ENCODE measurements at places on chromosomes 12 and 14.

- DNase-seq = no peak
These were observed 29.1 kb downstream of the LRRK2 start for GRCh38 chr12:40253936-40254335.

GRCh38 chr12:80791863-80792262 is 75.2 kb downstream of the MYF5 start:
- DNase-seq = no peak

- DNase-seq = no peak
These were observed 16.2 kb downstream of the SUPT16H start for GRCh38 chr14:21367582-21368144.

DNA sequence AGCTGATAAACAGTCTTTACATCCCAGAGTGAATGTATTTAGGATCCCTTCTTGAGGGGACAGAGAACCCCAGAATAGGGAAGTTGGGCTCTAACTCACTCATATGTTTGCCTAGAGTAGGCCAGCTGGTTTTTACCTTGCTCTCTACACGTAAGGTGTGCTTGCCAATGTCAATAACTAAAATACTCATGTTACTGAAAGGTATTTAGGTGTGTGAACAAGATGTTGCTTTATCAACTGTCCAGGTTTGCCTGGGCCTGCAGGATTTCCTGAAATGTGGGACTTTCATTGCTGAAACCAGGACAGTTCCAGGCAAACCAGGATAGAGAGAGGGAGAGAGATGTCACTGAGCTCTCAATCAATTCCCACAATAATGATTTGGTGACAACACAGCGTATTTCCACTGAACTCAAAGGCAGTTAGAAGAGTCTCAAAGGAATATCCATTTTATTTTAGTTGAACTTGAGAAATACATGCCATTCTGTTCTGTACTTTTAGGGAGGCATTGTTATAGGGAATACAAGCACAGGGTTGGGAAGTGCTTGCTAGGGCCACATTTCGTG is 171.7 kb downstream of the NRXN3 start:
- DNase-seq = no peak

DNA sequence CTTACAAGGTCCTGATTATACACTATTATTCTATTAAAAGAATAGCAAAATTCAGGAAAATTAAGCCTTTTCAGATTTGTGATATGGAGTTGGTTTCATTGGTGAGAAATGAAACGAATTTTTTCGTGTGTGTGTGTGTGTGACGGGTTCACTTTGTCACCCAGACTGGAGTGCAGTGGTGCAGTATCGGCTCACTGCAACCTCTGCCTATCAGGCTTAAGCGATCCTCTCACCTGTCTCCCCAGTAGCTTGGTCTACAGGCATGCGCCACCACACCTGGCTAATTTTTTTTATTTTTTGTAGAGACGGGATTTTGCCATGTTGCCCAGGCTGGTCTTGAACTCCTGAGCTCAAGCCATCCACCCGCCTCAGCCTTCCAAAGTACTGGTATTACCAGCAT is 9.7 kb downstream of the PCBP2 start:
- no peak for DNase-seq

- DNase-seq = no peak
These were observed 7.2 kb downstream of the PDE3A start for GRCh38 chr12:20375560-20375959.

- DNase-seq = no peak
These were observed 4.4 kb downstream of the REM2 start for GRCh38 chr14:22887260-22887989.

GRCh38 chr14:38233218-38233617 is 22.7 kb downstream of the CLEC14A start:
- DNase-seq = no peak

GRCh38 chr12:107568718-107569117 is 116.9 kb upstream of the PWP1 start:
- DNase-seq = no peak

DNA sequence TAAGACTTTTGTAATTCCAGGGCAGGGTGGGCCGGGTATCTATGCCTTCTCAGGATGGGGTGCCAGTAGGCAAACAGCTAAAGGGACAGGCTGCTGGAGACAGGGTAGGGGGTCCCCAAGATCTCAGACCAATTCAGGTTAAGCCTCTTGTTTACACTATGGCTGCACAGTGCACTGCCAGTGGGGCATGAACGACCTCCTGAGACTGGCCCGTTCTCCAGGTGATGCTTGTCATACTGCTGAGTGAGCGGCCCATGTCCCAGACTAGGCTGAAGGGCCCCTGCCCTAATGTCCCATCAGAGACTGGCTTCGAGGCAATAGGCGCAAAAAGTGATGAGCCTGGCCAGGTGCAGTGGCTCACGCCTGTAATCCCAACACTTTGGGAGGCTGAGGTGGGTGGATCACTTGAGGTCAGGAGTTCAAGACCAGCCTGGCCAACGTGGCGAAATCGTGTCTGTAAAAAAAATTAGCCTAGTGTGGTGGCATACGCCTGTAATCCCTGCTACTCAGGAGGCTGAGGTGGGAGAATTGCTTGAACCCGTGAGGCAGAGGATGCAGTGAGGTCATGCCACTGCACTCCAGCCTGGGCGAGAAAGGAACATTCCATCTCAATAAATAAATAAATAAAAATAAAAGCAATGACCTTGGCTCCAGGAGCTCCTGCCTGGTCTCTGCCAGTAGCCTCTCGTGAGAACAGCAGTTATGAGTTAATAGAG is 12.6 kb downstream of the SLC25A29 start:
- no peak for DNase-seq

- no peak for DNase-seq
These were observed 14.7 kb upstream of the MFAP5 start for GRCh38 chr12:8677362-8677761.

- no peak for DNase-seq
These were observed 21.4 kb upstream of the HECTD1 start for GRCh38 chr14:31229009-31229408.

GRCh38 chr12:8960176-8960575 is 10.7 kb upstream of the M6PR start:
- DNase-seq = no peak

DNA sequence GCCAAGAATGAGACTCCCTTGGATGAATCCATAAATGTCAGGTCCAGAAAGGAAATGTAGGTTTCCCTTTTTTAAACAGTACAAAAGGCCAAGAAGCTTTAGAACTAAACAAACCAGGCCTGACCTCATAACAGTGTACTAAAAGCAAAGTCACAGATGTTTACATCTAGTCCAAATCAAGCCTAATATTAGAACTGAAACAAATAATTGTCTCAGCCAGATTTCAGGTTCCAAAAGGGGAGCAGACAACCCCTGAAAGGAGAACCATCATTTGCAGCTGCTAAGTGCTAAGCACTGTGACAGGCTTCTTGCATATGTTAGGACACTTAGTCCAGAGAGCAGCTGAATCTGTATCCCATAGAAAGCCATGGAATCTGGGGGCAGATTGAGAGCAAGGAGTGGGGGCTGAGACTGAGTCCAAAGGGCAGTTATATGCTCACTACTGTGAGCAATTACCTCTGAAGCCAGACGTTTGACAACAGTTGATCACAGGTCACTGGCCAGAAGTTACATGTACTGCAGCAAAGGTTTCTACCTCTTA is 90.1 kb downstream of the STXBP6 start:
- DNase-seq = no peak

DNA sequence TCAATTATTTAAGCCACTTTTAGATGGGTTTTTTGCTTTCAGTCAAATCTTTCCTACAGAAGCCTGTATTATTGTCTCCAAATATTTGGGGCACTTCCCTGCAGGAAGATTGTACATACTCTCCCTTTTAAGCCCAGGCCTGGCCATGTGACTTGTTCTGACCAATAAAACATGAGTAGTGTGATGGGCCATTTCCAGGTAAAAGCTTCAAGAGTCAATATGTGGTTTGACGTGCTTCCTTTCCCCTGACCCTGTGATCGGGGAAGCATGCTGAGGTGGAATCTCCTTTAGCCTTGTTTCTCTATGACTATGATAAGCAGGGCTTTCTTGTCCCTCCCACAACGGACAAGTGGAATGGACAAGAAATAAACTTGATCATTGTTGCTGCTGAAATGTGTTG is 14.2 kb upstream of the NIN start:
- no peak for DNase-seq

GRCh38 chr12:78470354-78471195 is 394.0 kb upstream of the SYT1 start:
- DNase-seq = no peak

GRCh38 chr14:64476438-64476837 is 11.1 kb downstream of the AKAP5 start:
- no peak for DNase-seq

Measured in stimulated activated CD4-positive, alpha-beta T cell treated with anti-CD3 and anti-CD28 coated beads, TNF-alpha, amount 100 ng/mL, for 24 hours (primary cell).